EH (cell line): ENCODE measurements at places on chromosomes 2 and 18.

GRCh38 chr2:82795446-82795845, 1663.6 kb downstream of the SUCLG1 start:
- DNase-seq = peak; percentile 57

DNA sequence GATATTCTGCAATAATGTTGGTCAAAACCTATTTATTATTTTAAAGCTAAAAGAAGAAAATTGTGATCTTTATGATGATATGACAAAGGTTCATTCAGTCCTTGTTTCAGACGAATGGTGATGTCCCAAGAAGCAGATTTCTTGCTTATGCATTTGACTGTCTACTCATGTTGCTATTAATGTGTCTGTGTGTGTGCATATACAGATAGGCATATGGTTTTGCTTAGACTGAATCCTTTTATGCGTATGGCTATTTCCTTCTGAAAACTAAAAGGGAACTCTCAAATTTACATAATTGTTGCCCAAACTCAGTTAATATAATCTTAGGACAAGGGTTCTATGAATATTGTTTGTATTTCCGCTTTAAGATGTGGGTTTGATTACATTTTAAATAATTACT, 632.3 kb upstream of the SETBP1 start:
- DNase-seq = no peak

- no peak for DNase-seq
Measured at GRCh38 chr2:158481116-158481515, 24.4 kb downstream of the PKP4 start.

- no peak for DNase-seq
Measured at GRCh38 chr2:116586328-116586689, 1228.2 kb upstream of the DDX18 start.

DNA sequence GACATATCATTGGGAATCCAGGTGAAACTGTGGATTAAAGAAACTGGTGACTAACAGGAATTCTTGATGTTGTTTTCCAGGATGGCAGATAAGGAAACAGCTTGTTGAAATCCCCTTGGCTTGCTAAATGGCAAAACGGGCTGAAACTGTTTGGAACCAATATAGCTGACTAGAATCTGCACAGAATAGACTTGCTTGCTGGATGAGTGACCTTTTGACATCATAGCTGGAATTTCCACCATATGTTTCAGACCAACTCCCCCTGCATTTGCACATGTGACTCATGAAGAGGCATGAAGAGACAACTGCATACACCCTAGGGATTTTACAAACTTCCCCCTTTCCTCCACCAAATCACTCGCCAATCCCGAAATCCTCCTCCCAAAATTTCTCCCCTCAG, 87.7 kb upstream of the LYPD1 start:
- DNase-seq = peak; percentile 58

DNA sequence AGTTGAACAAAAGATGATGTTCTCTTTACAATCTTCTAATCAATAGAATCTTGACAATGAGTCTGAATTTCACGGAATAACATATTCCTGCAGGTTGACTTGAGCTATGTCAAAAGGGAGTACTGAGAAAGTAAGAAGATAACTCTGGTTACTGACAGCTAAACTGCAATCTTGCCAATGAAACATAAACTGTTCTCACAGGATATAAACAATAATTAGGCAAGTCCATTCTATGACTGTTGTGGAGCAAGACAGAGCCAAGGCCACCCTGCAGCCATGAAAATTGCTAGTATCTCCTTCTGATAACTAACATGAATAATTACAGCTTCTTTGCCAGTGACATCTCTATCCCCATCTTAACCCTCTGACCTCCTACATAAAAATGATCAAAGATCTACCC, 6.3 kb upstream of the RPRD1A start:
- DNase-seq = no peak

GRCh38 chr2:230360028-230360427, 33.0 kb downstream of the SP140L start:
- no peak for DNase-seq

DNA sequence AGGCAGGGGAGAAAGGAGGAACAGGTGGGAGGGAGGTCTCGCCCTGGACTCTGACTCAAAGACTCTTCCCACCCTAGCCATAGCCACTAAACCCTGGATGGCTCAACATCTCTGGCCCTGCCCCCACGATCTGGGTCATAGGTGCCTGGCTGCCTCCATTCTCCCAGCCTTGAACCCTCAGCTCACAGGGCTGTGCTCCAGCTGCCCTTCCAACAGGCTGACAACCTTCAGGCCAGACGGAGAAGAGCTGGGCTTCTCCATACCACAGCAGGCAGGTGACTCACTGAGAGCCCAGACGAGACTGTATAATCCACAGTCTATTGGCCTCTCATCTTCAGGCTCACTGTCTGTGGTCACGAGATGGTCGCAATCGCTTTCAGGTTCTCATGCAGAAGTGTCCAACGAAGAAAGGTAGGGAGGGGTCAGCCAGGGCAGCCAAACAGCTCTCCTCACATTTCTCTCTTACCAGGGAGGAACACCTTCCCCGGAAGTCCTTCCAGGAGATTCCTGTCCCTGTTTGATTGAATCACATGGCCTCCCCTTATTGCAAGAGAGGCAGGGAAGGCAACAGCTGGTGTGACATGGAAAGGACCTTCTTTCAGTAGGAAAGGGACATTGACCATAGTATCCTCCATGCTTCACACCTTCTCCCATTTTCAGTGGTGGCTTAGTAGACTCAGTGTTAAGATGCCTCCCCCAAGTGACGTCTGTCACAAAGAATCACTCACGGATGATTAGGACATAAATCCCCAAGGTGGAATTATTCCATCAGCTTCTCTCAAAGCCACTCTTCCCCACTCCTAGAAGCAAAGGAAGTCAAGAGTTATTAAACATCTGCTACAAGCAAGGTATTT, 100.1 kb downstream of the MRO start:
- no peak for DNase-seq

- DNase-seq = no peak
Measured at GRCh38 chr2:233033672-233034071, 1.2 kb downstream of the NEU2 start.

- no peak for DNase-seq
Measured at GRCh38 chr2:64853894-64854293, 135.3 kb upstream of the SLC1A4 start.

DNA sequence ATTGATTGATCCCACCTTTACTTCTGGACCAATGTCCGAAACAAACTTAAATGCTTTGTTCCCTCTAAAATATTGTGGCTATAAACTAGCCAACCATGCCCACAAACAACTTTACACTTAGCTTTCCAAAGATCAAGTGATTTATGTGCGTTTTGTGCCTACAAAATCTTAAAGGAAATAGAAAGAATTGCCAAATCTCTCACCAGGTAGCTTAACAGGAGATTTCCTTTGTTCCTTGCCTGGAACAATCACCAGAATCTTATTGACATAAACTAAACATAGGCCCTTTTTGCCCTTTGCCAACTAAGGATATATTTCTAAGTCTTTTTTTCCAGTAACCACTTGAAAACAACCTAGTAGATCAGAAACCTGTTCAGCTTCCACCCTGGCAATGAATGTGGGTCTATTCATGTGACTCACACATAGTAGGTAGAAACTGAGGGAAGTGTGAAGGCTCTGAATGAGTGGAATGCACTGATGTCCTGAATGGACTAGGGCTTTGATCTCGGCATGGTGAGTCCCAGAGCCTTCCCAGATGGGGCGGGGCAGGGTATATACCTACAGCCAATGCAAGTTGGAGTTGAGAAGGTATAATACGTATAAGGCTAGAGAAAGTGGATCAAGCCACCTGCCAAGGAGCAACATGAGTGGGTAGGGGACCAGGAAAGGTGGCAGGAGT, 94.6 kb upstream of the PPP1CB start:
- DNase-seq = no peak

DNA sequence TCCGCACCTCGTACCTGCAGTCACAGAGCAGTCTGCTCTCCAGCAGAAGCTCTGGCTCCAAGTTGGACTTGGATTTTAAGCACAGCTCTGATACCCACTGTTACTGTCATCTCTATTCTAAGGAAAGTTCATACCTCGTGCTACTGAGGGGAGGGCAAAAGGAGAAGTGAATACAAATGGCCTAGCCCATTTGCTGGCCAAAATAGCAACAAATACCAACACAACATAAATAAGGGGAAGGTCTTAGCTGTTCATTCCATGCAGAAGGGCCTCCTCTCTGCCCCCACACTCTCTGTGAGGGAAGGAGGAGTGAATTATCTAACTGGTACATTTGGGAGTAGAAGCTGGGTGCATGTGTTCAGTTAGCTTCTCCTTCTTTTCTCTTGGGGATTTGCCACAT, 739.4 kb upstream of the RAB6C start:
- DNase-seq = no peak

- DNase-seq = no peak
Measured at GRCh38 chr18:67932271-67932670, 415.8 kb upstream of the DSEL start.

GRCh38 chr2:77458216-77458615, 64.0 kb downstream of the LRRTM4 start:
- DNase-seq = no peak

DNA sequence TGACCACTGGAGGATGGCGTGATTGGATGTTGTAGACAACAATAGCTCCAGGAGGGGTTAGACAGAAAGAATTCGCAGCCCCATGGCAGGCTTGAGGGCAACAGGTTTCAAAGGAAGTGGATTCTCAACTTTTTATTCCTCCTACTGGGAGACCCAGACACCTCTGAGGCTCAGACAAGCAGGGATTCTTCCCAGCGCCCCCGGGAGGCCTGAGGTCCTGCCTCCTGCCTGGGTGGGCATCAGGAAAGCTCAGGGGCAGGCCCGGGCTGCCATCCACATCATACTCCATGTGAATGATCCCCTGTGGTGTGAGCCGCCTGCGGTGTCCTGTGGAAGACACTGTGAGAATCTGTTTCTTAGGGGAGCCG, 203.5 kb downstream of the CYP26B1 start:
- DNase-seq = no peak

DNA sequence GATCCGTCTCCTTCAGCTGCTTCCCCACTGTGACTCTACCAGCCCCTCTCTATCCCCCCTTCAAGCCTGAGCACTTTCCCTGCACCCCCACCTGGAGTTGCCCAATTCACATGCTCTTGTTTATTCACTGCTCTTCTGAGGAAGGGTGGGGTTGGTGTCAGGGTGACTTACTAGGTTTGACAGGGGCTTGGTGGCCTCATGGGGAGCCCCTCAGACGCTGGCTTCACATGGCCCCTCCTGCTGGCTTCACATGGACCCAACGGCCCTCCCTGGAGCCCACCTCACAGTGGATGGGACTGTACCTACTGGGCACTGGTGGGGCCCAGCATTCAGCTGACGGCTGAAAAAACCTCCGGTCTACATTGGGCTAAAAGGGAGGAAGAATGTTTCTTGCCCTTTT, 16.7 kb upstream of the MRPL33 start:
- DNase-seq = no peak

DNA sequence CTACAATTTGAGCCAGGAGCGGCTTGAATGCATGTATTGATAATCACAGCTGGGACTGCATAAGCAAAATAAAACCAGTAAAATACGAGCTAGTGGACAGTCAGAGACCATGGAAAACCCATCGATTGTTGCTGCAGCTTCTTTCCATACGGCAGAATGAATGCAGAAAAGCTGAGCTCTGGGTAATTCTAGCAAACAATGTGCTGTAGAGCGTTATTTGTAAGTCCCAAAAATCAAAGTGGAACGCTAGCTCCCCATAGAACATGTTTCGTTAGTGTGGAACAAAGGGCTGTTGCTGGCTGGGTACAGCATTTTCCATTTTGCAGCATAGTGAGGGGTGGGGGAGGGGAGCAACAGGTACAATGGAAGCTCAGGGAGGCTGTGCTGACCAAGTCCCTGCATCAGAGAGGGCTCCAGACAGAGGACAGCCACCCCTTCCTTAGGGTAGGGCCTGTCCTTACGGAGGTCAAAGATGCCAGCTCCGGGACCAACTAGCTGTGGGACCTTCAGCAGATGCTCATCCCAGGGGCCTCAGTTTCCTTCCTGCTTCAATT, 74.1 kb downstream of the BOD1L2 start:
- DNase-seq = no peak

- DNase-seq = no peak
Measured at GRCh38 chr2:239930871-239931771, 94.0 kb downstream of the NDUFA10 start.

- DNase-seq = peak; percentile 45
Measured at GRCh38 chr2:9423922-9424272, 443 bp downstream of the CPSF3 start.

DNA sequence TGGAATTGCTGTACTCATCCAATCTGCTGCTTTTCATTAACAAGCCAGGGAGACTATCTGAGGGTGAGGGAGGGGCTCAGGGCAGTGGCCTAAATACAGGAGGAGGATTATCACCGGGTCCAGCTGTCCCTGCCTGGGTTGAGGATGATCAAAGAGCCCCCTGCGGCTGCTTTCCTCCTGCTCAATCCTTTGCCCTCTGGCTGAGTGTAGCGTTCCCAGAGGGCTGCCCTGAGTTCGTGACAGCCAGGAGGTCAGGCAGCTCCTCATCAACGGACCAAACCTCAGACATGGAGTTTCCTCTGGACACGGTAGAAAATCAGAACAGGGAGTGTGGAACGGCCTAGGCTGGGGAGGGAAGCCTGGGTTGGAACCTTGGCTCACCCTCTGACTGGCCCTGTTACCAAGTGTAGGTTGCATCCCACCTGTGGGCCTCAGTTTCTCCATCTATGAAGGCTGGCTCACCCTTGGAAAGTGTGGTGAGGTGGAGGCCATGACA, 23.5 kb downstream of the CIB4 start:
- DNase-seq = no peak

- no peak for DNase-seq
Measured at GRCh38 chr2:151918308-151918707, 90.1 kb upstream of the ARL5A start.

DNA sequence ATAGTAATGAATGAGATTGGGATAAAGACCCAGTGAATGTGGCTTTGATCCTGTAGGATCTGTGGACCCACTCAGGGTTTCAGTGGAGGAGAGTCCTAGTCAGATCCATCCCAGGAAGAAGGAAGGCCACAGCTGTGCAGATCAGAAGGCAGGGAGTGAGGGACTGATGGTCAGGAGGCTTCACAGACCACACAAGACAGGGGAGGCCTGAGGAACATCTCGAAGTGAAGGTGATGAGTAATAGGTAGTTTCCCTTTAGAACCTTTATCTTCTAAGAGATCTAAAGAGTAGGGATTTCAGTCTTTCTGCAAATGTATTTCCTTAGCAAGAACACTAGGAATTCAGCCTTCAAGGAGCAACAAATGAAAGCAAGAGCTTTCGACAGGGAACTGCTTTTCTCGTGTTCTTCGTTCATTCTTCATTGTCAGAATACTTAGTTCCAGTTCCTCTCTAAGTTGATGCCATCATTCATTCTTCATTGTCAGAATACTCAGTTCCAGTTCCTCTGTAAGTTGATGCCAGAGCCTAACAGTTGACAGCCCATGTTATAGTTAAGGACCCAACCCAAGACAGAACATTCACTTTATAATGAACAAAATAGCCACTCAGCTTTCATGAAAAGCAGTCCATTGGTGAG, 150.2 kb upstream of the EPAS1 start:
- no peak for DNase-seq

- DNase-seq = peak; percentile 69
Measured at GRCh38 chr2:10493634-10494281, 45.6 kb upstream of the ODC1 start.
